ENCODE measurements at places on chromosomes 11 and 22. TPM values are rescaled to one million over a fixed set of nuclear protein-coding genes. Genes with fewer than 3 reads are reported as not detected.
A peak's percentile ranks its signal among the peaks of the same experiment; 100 is the strongest.

OR52A1 gene
- not detected for total RNA-seq

PDE2A gene
- 69.6 TPM for total RNA-seq

SEPTIN5 gene
- total RNA-seq = 16.5 TPM

RFPL2 gene
- total RNA-seq = not detected

DNA sequence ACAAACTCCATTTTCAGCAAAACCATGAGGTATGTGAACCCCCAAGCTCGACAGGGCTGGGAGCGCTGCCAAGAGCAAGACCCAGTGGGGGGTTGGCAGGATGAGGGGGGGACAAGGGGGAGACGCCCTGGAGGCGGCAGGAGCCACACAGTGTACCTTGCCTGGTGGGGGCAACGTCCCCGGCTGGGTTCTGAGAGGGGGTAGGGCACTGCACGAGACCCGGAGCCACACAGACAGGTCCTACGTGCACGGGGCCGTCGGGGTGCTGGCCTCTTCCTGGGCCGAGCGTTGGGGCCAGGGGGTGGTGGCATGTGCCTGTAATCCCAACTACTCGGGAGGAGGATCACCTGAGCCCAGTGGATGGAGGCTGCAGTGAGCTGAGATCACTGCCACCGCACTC, 28.8 kb downstream of the TBX1 start:
- no peak overlapping the region for H3K4me3 ChIP-seq
- no peaks in the 10 kb centered on the region for H3K4me1 ChIP-seq

DNA sequence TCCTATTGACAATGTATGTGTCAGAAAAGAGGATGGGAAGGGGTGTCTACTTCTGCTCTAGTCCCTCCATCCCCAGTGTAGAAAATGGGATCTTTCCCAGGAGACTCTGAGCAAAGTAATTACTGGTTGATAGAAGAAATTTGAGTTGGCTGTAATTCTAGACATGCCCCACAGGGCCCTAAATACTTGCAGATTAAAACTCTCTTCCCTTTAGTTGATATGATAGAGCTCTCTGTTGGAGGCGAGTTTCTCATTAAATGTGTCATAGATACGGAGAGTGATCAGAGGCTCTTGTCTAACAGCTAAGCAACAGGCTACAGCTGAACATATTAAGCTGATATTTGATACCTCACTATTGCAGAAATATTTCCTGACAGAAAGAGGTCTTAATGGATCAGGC, 32.9 kb downstream of the OR52E1 start:
- no peak overlapping the region for H3K27ac ChIP-seq
- no peaks in the 10 kb centered on the region for H3K4me1 ChIP-seq
- DNase-seq = no peak
- H3K27me3 ChIP-seq = no peaks in the 10 kb centered on the region

GRCh38 chr11:56889986-56890385, 98.7 kb upstream of the OR5AK2 start:
- H3K27ac ChIP-seq = no peak overlapping the region
- H3K4me3 ChIP-seq = no peak overlapping the region
- H3K27me3 ChIP-seq = no peaks in the 10 kb centered on the region

DNA sequence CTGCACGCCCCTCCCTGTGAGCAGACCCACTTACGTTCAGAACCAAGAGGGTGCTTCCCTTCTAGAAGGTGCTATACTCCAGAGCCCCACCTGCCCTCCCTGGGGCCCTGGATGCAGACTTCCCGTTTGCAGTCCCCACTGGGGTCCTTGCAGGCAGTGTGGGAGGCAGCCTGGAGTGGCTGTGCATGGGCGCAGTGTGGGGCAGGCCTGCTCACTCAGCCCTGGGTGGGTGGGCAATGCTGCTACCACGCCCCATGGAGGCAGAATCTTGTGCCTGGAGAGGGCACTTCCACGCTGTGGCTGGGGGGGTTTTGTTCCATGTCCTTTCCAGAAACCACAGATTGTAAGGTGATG, 116.2 kb downstream of the KCNQ1OT1 start:
- no peaks in the 10 kb centered on the region for H3K36me3 ChIP-seq
- H3K27ac ChIP-seq = no peak overlapping the region
- H3K4me3 ChIP-seq = no peak overlapping the region
- peak; percentile 1 for DNase-seq
- H3K4me1 ChIP-seq = no peaks in the 10 kb centered on the region

- no peaks in the 10 kb centered on the region for H3K36me3 ChIP-seq
- no peak overlapping the region for H3K4me3 ChIP-seq
- no peak for DNase-seq
- H3K27me3 ChIP-seq = no peaks in the 10 kb centered on the region
- H3K27ac ChIP-seq = peak overlapping the region; percentile 19
- peaks cover 6% of the 10 kb centered on the region for H3K4me1 ChIP-seq
These were observed 26.9 kb downstream of the PPFIA1 start for GRCh38 chr11:70297341-70297740.

DNA sequence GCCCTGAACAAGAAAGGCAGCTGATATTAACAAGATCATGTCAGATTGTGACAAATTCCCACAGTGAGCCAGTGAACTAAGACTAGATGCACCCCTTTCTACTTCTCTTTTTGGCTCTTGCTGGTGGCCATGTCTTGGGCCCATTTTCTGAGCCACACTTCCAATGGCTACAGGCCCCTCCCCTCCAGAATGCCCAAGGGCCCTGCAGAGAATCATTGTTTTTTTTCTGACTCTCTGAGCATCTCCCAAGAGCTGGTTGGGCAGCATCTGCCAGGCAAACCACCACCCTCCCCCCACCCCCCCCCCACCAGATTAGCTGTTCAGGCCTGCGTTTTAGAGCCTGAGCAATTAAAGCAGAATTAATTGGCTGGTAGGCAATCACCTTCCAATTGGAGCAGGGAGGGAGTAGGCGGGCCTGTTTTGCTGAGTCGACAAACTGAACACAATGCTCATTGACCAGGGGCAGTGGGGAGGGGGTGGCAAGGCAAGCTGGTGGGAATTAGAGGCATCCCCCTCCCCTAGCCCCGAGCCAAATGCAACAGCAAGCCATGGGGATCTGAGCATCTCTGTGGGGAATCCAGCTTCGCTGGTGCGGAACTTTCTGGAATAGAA, 541.4 kb downstream of the MN1 start:
- H3K36me3 ChIP-seq = no peaks in the 10 kb centered on the region
- H3K4me3 ChIP-seq = no peak overlapping the region
- DNase-seq = no peak
- H3K27ac ChIP-seq = no peak overlapping the region
- no peaks in the 10 kb centered on the region for H3K4me1 ChIP-seq

DNA sequence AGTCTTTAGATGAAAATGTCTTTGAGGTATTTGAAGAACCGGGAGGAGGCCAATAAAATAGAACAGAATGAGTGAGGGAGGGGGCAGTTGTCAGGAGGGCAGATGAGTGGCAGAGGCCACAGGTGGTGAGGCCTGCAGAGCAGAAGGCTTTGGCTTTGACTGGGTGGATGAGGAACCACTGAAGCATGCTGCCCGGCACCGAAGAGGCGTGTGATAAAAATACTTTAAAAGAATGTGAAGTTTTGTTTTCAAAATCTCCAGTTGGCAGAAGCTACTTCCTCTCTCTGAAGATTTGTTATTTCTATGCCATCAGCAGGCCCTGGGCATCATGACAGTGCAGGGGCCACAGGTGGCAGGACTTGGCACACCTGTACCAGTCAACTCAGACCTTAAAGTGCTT, 6.3 kb downstream of the MS4A12 start:
- H3K27me3 ChIP-seq = no peaks in the 10 kb centered on the region
- peak; percentile 57 for DNase-seq
- H3K4me3 ChIP-seq = no peak overlapping the region
- peaks cover 6% of the 10 kb centered on the region for H3K4me1 ChIP-seq

GRCh38 chr11:108906329-108906728, 241.5 kb downstream of the DDX10 start:
- no peak for DNase-seq
- no peaks in the 10 kb centered on the region for H3K27me3 ChIP-seq
- no peaks in the 10 kb centered on the region for H3K36me3 ChIP-seq
- no peak overlapping the region for H3K27ac ChIP-seq

- no peaks in the 10 kb centered on the region for H3K4me1 ChIP-seq
- no peak overlapping the region for H3K4me3 ChIP-seq
- H3K27me3 ChIP-seq = no peaks in the 10 kb centered on the region
- no peak overlapping the region for H3K27ac ChIP-seq
- no peak for DNase-seq
These were observed 9.9 kb upstream of the MMP8 start for GRCh38 chr11:102734650-102735049.

Measured in thyroid gland (tissue), 4 donors.